ENCODE measurements at places on chromosomes 6 and 20.

GRCh38 chr20:34365765-34366213 is 2.7 kb downstream of the ITCH start:
- DNase-seq = no peak

DNA sequence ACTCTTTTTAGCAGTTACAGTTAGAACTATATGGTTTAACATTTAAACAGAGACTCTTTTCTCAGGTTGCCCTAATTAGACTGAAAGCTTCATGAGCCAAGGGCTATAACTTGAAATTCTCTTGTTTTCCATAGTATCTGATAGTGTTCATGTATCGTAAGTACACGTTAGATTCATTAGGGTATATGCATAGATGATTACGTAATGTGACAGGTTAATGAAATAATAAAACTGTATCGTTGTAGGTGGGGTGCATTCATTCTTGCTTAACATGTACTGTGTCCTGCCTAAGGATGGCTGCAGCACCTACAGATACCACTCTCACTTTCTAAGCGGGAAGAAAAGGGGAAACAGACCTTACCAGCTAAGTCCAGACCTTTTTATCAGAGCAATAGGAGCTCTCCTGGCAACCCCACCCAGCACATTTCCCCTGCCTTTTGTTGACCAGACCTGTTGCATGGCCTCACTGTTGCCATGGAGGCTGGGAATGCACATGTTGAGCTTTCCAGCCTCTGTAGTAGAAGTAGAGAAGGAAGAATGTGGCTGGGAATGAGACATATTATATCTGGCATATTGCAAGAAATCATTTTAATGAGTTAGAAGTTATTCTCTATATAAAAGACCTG is 83.0 kb downstream of the MAP3K4 start:
- no peak for DNase-seq

DNA sequence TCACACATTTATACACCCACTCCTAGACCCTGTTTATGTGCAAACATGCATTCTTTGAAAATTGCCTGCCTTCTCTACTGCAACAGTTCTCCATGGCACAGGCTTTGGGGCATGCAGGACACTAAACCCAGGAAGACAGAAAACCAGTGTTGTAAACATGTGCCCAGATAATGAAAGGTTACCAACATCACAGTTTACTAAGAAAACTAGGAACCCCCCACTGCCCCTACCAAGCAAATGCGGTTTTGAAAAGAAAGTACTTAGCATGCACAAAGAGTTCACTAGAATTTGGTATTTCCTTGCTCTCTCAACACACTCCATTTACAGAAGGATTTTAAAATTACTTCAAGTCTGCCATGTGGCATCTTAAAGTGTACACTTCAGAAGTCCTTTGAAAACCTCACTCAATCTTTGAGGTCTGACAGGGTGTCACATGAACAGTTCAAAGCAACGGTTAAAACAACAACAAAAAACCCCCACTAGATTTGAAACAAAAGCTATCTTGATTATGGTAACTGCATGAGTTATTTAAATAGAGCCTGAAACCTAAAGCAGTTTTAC is 245.0 kb downstream of the GMPR start:
- no peak for DNase-seq

- no peak for DNase-seq
Measured at GRCh38 chr6:146785001-146785585, 186.3 kb downstream of the ADGB start.

- no peak for DNase-seq
Measured at GRCh38 chr6:125968493-125968892, 11.9 kb downstream of the HINT3 start.

DNA sequence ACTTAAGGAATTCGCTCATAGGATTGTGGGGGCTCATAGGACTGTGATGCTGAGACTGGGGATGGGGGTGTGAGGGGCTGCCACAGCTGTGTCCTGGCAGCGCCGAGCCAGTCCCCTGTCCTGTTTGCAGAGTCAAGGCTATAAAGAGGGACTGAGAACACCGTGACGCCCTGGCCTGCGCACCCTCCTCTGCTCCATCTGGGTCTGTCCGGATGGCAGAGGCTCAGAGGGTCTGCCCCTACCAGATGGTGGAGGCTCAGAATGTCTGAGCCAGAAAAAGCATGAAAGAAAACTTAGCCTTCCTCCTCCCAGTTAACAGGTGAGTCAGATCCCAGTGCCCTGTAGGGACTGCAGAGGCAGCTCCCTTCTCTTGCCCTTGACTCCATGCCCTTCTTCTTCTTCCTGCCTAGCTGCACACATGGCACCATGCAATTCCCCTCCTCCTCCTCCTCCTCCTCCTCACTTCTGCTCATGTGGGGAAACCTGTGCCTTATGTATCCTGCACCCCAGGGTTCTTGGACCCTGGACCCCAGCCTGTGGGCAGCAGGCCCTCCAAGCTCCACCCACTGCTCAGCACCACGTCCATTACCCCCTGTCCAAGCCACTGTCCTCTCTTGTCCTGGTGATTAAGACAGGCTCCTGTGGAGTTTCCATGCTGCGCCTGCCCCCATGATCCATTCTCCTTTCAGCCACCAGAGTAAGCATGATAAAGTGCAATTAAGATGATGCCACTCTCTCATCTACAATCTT is 410.0 kb upstream of the SULF2 start:
- no peak for DNase-seq

DNA sequence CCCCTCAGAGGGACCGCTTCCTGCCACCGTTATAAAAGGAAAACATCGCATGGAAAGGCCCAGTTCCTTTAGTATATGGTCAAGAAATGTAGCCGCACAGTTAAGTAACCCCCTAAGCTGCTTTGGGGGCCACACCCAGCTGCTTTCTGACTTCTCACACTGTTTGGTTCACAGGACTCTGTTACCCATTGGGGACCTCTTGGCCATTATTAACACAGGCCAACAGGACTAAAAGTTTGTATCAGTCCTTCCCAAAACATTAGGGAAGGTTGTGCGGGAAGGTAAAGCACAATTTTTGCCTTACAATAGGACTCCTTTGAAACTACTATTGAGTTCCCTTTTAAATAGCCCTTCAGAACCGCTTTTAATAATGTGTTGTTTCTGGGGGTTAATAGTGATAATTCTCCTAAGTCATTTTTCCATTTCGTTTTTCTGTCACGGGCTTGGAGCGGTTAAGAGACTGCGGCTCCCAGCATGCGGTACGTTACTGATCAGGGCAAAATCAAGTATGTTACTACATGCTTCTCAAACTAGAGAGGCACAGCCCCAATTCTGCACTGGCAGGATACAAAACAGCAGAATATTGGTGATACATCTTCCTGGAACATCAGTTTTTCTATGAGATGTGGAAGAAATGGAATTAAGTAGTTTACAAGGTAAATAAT is 668 bp upstream of the RPP40 start:
- DNase-seq = no peak

- DNase-seq = no peak
Measured at GRCh38 chr6:153143200-153143599, 12.1 kb upstream of the RGS17 start.

- no peak for DNase-seq
Measured at GRCh38 chr6:3739311-3739897, 12.1 kb downstream of the PXDC1 start.

- DNase-seq = no peak
Measured at GRCh38 chr6:55775029-55775318, 100.4 kb downstream of the BMP5 start.

GRCh38 chr6:95636552-95637431 is 59.5 kb downstream of the MANEA start:
- DNase-seq = no peak

DNA sequence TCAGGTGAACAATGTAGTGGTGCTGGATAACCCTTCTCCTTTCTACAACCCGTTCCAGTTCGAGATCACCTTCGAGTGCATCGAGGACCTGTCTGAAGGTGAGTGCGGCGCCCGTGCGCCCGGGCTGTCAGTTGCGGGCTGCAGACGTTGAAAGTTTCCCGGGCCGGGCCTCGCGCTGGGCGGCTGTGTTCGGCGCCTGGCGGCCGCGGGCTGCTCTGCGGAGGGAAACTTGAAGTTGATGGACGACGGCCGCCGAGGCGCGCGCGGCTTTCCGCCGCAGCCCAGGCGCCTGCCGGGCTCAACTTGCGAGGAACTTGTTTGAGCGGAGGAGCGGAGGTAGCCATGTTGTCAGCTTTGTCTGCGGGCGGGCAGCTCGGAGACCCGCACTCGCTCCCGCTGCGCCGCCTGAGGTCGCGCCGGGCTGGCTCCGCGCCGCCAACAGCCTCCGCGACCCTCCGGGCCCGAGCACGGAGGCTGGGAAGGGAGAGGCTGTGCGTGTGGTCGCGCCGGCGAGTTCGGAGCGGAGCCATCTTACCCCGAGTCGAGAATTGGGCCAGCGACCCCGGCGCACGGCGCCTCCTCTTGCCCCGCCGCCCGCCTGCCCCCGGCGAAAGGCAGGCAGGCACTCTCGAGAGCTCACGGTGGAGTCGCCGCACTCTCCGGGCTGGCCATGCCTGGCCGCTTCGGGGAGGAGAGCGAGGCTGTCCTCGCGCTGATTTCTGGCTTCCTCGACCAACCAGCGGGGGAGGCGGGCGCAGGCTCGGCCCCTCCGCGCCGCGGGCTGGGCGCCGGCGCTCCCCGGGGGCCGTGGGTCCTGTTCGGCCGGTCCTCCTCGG is 691 bp downstream of the ASF1A start:
- no peak for DNase-seq

DNA sequence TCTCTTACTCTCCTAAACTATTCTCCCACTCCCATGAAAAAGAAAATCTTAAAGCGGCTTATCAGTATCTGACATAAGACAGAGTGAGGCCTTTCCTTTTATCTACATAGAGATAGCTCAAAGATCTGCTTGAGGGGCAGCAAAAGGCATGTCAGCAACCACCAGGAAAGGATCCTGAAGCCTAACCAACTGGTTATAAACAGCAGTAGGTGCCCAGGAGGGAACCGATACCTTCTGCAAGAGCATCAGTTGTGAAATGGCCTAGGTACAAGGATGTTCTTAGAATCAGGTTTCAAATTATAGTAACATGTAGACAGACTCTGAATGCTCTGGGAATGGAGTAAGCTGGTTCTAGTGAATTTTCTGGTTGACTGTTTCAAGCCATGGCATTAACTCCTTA is 21.4 kb downstream of the JARID2 start:
- no peak for DNase-seq

DNA sequence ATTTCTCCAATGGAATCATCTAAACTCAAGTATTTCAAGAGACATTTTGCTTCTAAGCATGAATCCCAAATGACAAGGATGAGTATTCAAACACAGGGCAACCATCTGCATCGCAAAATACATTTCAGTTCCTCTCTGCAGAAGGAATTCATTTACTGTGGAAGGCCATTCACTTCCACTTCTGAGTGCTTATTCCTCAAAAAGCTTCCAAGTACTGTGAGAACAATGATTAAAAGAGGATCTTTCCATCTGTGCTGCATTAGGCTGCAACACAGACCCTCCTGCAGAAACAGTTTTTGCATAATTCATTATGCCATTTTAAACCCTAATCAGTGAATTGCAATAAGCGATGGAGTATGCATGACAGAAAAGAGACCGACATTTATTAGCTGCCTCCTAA is 52.5 kb downstream of the ARHGAP18 start:
- DNase-seq = no peak

DNA sequence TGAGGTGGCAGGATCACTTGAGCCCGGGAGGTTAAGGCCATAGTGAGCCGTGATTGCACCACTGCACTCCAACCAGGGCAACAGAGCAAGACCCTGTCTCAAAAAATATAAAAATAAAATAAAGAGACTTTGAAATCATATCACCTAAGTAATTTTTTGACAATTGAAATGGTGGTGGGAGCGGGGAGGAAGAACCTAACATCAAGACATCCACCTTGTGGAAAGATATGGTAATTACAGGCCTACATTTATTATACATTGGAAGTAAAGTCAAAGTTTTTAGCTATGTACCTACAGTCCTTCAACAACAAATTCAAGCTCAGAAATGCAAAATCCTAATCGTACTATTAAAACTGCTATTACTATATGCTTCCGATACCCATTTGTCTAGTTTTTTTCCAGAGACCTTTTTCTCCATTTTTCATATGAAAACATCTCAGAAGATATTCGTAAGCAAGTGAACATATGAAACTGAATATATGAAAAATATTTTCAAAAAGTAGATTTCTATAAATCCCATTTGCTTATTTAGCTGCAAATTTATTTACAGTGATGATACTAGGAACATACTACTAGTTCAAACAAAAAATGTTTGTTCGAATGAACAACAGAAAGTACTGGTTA is 83.3 kb downstream of the SYCP2 start:
- DNase-seq = no peak

DNA sequence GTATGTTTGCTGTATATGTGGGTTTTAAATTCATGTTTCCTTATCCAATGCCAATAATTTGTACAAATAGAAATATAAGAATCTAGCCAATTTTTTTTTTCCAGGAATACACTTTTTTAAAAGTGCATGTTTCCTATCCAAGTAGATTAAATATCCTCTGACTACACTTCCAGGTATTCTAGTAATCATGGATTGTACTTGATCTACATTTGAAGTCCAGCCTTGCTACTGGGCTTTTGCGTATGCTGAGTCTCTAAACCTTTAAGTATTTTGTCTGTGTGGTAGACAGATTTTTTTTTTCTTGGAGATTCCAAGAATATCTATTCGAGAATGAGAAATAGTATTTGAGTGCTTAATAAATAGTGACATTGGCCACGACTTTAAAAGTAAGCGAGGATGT is 188.3 kb downstream of the SASH1 start:
- DNase-seq = no peak

DNA sequence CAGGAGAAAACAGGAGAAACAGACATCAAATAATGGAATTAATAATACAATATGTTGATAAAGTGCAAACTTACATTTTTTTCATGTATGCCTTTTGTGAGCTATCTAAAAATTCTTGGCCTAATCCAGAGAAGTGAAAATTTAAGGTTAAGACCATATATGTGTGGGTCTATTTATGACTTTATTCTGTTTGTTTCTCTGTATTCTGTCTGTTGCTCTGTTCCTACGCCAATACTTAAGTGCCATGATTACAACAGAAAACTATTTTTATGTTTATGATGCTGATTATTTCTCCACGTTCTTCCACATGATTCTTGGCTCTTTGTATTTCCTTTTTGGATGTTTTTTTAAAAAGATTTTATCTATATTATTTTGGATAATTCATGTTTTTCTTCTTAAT is 109.6 kb upstream of the MAP3K4 start:
- no peak for DNase-seq

GRCh38 chr20:4328541-4328940 is 313.2 kb upstream of the RNF24 start:
- no peak for DNase-seq
